ENCODE measurements at places on chromosomes 4 and X.

- DNase-seq = no peak
Measured at GRCh38 chr4:32826169-32826568, 2106.0 kb downstream of the PCDH7 start.

DNA sequence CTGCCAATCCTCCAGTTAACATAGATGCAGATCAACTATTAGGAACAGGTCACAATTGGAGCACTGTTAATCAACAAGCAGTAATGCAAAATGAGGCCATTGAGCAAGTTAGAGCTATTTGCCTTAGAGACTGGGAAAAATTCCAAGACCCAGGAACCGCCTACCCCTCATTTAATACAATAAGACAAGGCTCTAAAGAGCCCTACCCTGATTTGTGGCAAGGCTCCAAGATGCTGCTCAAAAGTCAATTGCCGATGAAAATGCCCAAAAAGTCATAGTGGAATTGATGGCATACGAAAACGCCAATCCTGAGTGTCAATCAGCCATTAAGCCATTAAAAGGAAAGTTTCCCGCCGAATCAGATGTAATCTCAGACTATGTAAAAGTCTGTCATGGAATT is 20.5 kb upstream of the TRIM61 start:
- no peak for DNase-seq

DNA sequence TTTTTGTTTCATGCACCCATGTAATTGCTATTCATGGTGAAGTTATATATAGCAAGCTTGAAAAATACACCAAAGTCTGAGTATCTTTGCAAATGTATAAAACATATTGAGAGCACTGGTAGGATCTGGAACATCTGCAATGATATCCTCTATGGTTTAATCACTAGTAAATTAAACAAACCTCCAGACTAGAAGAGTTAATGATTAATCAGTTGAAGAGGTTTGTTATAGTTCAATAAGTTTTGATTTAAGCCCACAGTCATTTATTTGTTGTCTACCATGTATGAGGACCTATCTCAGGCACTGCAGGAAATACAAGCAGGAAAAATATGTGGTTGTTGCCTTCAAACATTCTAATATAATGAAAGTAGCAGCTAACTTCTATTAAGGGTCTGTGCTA is 16.5 kb downstream of the CYBB start:
- no peak for DNase-seq

- no peak for DNase-seq
Measured at GRCh38 chr4:124790471-124790870, 77.9 kb upstream of the ANKRD50 start.

DNA sequence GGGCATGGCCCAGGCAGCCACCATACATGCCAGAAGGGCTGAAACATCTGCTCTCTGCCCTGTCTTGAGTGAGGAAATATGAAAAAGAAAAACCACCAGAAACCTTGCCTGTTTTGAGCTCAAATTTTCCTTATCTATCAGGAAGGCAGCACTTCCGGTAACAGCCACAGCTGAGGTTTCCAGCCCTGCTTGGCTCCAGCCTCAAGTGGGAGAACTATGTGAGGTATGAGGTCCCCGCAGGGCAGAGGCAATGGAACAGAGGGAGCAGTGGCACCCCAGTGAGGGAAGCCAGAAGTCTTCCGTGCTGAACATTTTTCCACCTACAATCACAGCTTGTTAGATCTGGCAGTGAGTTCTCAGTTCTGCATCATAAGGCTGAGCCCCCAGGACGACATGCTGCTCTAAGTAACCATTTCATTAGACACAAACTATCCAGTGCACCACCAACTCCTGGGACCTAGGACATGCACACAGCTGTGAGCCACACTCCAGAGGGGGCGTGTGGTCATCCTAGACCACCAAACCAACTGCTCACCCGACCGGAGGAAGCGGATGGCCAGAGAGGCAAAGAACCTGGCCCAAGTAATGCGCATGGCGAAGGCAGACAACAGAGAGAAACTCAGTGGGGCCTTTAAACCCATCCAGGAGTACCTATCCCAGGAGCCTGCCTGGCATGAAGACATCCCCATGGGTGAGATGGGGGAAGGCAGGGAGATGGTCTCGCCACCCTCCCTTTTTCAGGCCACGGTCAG is 22.6 kb downstream of the WDR1 start:
- no peak for DNase-seq

DNA sequence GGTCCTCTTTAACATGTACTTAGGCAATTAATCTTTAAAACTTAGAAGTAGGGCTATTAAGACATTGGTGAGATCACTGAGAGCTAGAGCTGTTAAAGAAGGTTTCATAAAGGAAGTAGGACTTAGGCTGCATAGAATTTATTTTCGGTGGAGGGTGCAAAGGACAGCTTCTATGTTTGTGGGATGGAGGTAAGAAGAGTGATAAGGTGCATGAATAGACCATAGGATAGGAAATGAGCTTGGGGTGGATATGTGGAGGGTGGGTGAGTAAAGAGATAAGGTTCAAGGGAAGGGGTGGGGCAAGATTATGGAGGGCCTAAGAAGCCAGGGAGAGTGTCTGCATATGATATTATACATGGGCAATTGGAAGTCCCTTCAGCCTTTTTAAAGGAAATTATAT is 15.9 kb downstream of the RTL9 start:
- DNase-seq = no peak

DNA sequence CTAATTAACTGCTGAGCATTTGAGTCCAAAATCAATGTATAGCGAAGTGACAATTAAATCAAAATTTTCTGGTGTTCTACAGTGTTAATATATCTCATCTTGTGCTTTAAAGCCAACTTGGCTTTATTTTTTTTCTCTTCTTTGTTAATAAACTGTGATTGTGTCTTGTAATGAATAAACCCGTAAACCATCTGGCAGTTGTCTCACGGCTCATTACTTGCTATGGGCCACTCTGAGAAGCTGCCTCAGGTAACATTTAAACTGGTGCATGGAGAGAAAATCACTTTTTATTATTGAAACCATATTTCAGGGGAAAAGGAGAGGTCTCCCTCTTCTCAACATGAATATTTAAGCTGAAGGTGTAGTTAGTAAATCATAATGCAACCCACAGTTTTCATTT is 694.0 kb downstream of the KCTD8 start:
- DNase-seq = no peak

GRCh38 chr4:55763996-55764395 is 55.6 kb upstream of the EXOC1L start:
- no peak for DNase-seq

GRCh38 chr4:3827616-3828492 is 61.7 kb downstream of the ADRA2C start:
- DNase-seq = no peak

- no peak for DNase-seq
Measured at GRCh38 chrX:63735882-63736281, 49.1 kb downstream of the ARHGEF9 start.

GRCh38 chrX:47646636-47647035 is 3.7 kb downstream of the ELK1 start:
- no peak for DNase-seq

DNA sequence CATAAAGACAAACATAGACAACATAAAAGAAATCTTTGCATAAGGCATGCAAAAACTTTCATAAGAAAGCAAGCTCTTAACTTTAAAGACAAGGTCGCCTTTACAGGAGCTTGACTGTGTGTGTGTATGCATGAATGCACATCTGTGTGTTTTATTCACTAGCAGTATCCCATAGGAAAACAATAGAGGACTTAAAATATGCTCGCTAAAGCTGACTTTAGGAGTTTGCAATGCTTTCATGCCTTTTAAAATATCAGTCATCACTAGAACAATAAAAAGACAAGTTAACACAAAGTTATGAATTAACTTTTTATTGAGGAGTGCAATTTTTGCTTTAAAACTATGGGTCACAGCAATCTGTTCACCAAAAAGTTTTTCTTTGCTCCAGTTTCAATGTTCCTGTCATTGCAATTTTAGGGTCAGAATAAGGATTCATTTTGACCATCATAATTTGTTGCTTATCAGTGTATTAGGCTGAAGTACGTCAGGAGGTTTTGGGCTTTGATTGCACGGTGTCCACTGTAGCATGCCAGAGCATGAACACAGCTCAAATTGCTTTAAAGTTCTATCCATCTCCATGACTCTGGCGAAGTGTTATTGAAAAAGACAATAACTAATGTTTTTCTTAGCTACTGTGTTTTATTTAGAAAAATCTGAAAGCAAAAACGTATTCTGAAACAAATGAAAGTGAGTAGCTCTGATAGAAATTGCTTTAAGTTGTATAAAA is 36.9 kb downstream of the ANXA10 start:
- DNase-seq = no peak

- DNase-seq = no peak
Measured at GRCh38 chr4:88143504-88143903, 14.9 kb downstream of the ABCG2 start.
